Gastroesophageal sphincter (tissue), 4 donors: ENCODE measurements at places on chromosomes 13 and 19. TPM values are rescaled to one million over a fixed set of nuclear protein-coding genes. Genes with fewer than 3 reads are reported as not detected.

FGF9 gene
- 1.0 TPM for total RNA-seq

GIPR gene
- total RNA-seq = not detected

RASAL3 gene
- total RNA-seq = 1.6 TPM

NKPD1 gene
- not detected for total RNA-seq

GNG7 gene
- 15.6 TPM for total RNA-seq

NLRP11 gene
- not detected for total RNA-seq
